ENCODE measurements at places on chromosomes 5 and 9.

DNA sequence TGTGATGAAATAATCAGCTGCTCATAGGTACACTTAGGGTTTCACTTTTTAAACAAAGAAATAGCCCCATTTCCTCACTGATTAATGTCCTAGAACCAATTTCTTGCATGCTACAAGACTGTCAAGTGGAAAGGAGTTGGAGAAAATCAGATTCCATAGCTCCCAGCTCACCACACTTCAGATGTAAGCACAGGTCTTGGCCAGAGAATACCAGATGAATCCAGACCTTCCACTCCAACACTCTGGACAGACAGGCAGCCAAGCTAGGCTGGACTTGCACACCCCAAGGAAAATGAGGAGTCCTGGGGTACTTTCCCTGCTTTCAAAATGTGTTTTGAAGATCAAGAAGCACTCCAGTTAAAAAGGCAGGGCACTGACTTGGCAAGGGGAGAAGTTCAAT, 68.5 kb downstream of the KLHL3 start:
- DNase-seq: no peak

GRCh38 chr5:19534751-19535150, 453.2 kb downstream of the CDH18 start:
- DNase-seq: no peak

GRCh38 chr9:134214386-134214765, 50.0 kb upstream of the RNU6ATAC start:
- no peak for DNase-seq

DNA sequence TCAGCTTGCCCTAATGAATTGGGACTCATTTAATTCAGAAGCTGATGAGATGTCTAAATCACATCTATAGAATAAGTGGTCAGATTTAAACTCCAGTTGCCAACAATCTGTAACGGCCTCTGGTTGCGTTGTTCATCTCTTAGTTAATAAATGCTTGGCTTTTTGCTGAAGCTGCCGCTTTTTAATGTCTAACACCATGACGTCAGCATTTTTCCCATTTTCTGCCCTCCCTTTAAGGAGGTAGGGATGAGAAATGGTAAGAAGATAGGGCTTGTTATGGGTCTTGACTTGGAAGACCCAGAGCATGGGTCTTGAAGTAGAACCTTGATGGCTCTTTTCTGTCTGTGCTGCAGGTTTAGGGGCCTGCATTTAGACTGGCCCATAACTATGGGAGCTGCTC, 33.3 kb downstream of the PALM2AKAP2 start:
- DNase-seq: no peak

GRCh38 chr9:106423575-106423974, 439.4 kb upstream of the ZNF462 start:
- DNase-seq: no peak

- DNase-seq: no peak
Measured at GRCh38 chr9:119559986-119560385, 190.8 kb upstream of the BRINP1 start.

DNA sequence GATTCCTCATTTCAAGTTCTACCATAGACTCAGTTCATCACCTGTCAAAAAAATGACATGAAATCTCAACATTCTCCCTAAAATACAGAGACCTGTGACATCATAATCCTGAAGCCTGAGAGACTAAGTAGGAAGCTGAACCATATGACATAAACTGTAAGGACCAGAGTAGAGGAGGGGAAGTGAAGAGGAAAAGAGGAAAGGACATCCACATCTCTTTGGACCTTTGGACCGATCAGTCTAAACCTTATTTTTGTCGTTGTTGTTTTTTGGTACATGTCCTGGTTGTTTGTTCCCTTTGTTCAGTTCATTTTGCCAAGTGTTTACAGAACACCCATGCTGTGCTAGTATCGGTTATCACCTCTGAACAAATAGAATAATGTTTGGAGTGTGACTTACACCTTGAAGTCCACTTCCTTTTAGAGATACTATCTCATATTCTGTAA, 41.9 kb downstream of the LURAP1L start:
- DNase-seq: no peak

GRCh38 chr5:156042726-156043125, 284.2 kb upstream of the SGCD start:
- DNase-seq: no peak

GRCh38 chr9:75186767-75187380, 98.6 kb downstream of the OSTF1 start:
- DNase-seq: no peak

DNA sequence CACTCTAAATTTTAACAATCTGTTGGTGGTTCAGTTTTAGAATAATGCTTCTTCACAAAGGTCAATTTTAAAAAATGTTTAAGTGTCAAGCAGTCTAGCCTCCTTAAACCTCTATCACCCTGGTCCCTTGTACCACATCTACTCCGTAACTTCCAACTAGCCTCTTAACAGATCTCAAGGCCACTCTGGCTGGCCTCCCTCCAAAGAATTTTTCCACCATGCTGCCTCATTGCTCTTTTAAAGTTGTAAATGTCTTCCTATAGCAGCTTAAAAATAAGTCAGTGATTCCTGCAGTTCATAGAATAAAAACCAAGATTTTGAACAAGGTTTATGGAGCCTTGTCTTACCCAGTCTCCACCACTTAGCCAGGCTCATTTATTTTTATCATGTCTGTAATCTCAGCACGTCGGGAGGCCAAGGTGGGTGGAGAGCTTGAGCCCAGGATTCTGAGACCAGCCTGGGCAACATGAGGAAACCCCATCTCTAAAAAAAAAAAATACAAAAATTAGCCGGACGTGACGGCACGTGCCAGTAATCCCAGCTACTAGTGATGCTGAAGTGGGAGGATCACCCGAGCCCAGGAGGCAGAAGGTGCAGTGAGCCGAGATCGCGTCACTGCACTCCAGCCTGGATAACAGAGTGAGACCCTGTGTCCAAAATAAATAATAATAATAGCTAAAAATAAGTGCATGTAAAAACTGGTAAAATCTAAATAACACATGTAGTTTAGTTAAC, 924.9 kb upstream of the DMAC1 start:
- no peak for DNase-seq

DNA sequence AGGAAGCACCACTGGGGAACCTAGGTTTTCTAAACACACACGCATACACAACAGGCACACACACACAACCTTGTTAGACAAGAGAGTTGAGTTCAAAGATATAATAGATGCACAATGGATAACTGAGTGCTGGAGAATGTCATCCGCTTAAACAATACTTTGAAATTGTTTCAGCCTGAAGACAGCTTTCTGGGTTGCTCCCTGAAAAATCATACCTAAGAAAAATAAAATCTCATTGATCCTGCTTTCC, 126.1 kb downstream of the TMEM161B start:
- DNase-seq: no peak

DNA sequence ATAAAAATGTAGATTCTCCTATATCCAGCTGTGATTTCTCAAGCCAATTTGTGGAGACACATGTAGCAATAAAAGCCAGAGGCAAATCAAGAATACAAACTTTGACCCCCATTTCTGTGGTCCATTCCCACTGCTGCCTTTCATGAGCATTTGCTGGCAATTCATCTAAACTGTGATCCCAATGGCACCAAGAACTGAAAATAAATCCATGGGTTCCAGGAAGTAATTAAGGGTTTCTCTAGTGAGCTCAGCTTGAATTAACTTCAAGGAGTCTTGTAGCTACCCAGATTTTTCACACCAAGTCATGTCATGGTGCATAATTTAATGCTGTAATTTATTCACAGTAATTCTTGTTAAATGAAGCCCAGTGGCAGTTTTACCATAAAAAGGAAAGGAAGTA, 145.0 kb upstream of the SMC2 start:
- no peak for DNase-seq

DNA sequence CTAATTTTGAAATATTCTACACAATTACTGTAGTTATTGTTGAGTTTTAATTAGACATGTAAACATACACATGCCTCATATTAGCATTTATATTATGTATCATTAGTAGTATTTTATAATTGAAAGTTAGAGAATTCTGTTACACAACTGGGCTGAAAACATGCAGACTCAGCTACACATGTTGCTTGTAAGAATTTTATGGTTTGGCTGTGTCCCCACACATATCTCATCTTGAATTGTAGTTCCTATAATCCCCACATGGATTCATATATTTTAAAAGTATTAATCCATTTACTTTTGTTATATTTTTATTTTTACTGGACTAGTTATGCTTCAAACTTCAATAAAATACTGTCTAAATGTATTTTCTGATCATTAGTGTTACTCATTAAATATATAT, 2075.3 kb upstream of the C9orf72 start:
- DNase-seq: no peak

GRCh38 chr9:131759017-131759647, 19.3 kb upstream of the RAPGEF1 start:
- DNase-seq: no peak

DNA sequence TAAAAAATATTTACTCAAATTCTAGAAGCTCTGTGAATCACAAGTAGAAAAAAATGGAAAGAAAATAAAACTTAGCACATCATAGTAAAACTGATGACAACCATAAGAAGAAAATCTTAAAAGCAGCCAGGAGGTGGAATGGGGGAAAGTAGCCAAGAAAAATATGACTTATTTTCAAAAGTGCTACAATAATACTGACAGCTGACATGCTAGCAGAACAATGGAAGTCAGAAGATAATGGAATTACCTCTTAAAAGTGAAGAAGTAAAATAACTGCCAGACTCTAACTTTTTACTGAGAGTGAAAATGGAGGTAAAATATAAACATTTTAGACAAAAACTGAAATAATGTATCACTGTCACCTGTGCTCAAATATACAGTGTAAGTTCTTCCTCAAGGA, 532.2 kb upstream of the SGCD start:
- DNase-seq: no peak

- DNase-seq: no peak
Measured at GRCh38 chr9:124780757-124781151, 3.8 kb downstream of the OLFML2A start.

DNA sequence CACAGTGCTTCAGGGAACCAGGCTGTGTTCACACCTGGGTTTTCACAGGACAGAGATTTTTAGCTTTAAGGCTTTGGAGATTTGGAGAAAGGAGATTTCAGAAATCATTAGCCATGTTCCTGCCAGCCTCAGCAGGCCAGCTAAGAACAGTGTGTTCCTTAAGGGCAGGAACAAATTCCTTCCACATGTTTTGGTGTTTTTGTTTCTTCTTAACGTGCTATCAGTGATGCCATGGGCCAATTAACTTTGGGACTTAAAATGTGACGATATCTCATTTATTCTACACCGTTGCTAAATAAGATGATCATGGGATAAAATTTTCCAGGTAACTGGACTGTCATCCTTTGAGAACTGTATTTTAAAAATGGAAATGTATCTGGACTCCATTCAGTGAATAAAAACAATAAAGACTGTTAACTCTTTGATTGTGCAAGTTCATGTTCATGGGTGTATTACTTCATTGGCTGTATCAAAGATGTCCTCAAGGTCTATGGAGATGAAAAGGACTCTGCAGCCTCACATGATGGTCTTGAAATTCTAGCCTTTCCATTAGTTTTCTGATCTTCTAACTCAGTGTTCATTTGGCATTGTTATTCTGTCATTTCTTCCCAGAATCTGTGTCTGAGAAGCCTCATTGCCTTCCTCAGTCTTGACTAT, 72.3 kb downstream of the ZNF366 start:
- DNase-seq: no peak

DNA sequence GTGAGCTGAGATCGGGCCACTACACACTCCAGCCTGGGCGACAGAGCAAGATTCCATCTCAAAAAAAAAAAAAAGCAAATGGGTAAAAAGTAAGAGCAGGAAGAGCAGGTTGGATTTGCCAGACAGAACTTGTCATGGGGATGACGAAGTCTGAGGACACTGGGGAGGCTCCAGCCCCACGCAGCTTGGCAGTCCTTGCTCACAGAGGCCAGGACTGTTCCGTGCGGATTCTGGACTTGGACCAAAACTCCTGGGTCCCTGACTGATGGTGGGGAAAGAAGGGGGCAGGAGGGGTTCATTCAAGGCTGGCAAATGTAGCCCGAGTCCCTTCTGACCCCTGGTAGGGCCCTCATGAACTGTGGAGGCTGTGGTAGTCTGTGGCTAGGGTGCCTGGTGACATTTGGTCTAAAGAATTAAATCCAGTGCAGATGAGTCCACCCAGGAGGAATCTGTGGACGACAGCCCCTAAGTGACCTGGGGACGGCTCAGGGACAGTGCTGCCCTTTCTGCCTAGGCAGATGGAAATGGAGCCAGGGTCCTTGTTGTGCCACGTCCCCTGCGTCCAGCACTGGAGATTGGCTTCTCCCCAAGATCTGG, 3.1 kb downstream of the FGD3 start:
- no peak for DNase-seq

DNA sequence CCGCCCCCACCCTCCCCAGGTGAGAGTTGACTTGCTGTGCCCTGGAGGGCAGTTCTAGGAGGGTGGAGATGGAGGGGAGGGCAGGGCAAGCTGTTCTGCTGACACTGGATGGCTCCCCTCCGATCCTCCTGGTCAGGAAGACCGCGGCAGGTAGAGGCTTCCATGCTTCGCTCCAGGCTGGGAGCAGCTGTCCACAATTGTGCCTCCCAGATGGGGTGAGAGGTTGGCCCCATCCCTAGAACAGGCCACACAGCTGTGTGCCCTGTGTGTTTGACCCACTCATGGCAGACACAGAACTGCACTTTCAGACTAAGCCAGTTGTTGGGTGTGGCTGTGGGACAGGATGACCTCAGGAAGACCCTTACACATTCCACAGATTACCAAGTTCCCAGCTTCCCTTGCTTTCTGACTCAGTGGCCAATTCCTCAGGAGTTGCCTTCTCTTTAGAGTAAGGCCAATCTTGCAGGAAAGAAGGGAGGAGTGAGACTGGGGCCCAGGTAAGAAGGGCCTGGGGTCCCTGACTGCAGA, 72.1 kb upstream of the HSPA9 start:
- no peak for DNase-seq

- DNase-seq: no peak
Measured at GRCh38 chr9:15221746-15222145, 85.3 kb downstream of the TTC39B start.

- DNase-seq: no peak
Measured at GRCh38 chr5:115738830-115739229, 77.6 kb downstream of the CDO1 start.

DNA sequence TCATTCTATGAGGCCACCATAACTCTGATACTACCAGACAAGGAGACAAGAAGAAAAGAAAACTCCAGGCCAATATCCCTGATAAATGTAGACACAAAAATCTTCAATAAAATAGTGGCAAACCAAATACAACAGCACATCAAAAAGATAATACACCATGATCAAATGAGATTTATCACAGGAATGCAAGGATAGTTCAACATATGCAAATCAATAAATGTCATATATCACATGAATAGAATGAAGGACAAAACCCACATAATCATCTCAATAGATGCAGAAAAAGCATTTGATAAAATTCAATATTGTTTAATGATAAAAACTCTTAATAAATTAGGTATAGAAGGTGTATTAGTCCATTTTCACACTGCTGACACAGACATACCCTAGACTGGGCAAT, 139.9 kb downstream of the ADAMTS6 start:
- no peak for DNase-seq

Measured in stimulated activated CD4-positive, alpha-beta T cell treated with anti-CD3 and anti-CD28 coated beads, TNF-alpha, amount 100 ng/mL, for 4 hours (primary cell).